ENCODE measurements at places on chromosomes 5 and 9.

DNA sequence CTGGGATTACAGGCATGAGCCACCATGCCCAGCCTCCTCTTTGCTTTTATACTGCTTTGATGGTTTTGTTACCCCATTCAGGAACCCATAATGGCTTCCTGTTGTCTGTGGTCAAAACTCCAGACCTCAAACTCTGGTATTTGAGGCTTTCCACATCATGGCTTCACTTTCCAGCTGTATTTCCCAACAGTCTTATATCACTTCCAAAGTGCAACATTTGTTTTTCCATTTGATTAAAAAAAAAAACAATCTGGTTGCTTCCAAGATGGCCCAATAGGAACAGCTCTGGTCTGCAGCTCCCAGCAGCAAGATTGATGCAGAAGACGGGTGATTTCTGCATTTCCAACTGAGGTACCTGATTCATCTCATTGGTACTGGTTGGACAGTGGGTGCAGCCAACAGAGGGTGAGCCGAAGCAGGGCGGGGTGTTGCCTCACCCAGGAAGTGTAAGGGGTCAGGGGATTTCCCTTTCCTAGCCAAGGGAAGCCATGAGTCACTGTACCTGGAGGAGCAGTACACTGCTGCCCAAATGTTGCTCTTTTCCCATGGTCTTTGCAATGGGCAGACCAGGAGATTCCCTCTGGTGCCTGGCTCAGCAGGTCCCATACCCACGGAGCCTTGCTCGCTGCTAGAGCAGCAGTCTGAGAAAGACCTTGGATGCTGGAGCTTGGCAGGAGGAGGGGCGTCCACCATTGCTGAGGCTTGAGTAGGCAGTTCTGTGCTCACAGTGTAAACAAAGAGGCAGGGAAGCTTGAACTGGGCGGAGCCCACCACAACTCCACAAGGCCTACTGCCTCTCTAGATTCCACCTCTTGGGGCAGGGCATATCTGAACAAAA lies 458.4 kb downstream of the KDM4C start:
- DNase-seq: no peak

GRCh38 chr5:80867233-80867632 lies 92.9 kb upstream of the RASGRF2 start:
- DNase-seq: no peak

- no peak for DNase-seq
These were observed 62.4 kb downstream of the NDST1 start for GRCh38 chr5:150570333-150570732.

- DNase-seq: no peak
These were observed 21.6 kb downstream of the BHMT start for GRCh38 chr5:79133121-79133656.

GRCh38 chr9:136204838-136205706 lies at the start of gene LHX3:
TSS of gene LHX3 (minus strand) at chr9:136205128. CDS start at chr9:136205012, 116 bp downstream.
- DNase-seq: no peak
